Naive thymus-derived CD8-positive, alpha-beta T cell (primary cell): ENCODE measurements at places on chromosomes 1 and 21. TPM values are rescaled to one million over a fixed set of nuclear protein-coding genes. Genes with fewer than 3 reads are reported as not detected.
A peak's percentile ranks its signal among the peaks of the same experiment; 100 is the strongest.

GPR37L1 gene
- polyA plus RNA-seq = 0.02 TPM

UTP11 gene
- 17.4 TPM for polyA plus RNA-seq

- H3K36me3 ChIP-seq = peaks cover 9% of the 10 kb centered on the region
- H3K4me1 ChIP-seq = peaks cover 11% of the 10 kb centered on the region
- peaks cover 9% of the 10 kb centered on the region for H3K27me3 ChIP-seq
- no peak overlapping the region for H3K4me3 ChIP-seq
- no peak for DNase-seq
Measured at GRCh38 chr1:167726008-167726407, 4.2 kb downstream of the MPZL1 start.

PCAT6 gene
- polyA plus RNA-seq = not detected

DNA sequence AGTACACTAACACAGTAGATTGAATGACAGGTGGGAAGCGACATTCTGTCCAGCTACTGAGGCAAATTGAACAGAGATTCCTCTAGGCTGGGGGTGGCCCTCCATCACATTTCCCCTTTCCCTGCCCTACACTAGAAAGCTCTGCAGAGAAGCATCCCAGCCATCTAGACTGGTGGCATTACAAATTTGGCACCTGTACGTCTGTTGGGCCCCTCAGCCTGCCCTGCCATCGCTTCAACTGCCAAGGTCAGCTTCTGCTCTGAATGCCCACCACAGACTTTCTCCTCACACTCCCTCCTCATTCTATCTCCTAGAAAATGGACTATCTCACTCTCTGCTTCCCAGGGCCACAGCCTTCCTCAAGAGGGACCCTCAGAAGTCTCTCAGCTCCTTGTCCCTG, 16.7 kb downstream of the TRABD2B start:
- DNase-seq = no peak
- H3K27me3 ChIP-seq = peaks cover 62% of the 10 kb centered on the region
- no peaks in the 10 kb centered on the region for H3K36me3 ChIP-seq
- no peak overlapping the region for H3K27ac ChIP-seq
- H3K4me3 ChIP-seq = no peak overlapping the region

GRCh38 chr1:202056644-202057334, 46.4 kb downstream of the ELF3 start:
- no peaks in the 10 kb centered on the region for H3K36me3 ChIP-seq
- H3K4me3 ChIP-seq = no peak overlapping the region
- no peak overlapping the region for H3K27ac ChIP-seq
- H3K27me3 ChIP-seq = peaks cover 11% of the 10 kb centered on the region
- H3K4me1 ChIP-seq = no peaks in the 10 kb centered on the region

DNA sequence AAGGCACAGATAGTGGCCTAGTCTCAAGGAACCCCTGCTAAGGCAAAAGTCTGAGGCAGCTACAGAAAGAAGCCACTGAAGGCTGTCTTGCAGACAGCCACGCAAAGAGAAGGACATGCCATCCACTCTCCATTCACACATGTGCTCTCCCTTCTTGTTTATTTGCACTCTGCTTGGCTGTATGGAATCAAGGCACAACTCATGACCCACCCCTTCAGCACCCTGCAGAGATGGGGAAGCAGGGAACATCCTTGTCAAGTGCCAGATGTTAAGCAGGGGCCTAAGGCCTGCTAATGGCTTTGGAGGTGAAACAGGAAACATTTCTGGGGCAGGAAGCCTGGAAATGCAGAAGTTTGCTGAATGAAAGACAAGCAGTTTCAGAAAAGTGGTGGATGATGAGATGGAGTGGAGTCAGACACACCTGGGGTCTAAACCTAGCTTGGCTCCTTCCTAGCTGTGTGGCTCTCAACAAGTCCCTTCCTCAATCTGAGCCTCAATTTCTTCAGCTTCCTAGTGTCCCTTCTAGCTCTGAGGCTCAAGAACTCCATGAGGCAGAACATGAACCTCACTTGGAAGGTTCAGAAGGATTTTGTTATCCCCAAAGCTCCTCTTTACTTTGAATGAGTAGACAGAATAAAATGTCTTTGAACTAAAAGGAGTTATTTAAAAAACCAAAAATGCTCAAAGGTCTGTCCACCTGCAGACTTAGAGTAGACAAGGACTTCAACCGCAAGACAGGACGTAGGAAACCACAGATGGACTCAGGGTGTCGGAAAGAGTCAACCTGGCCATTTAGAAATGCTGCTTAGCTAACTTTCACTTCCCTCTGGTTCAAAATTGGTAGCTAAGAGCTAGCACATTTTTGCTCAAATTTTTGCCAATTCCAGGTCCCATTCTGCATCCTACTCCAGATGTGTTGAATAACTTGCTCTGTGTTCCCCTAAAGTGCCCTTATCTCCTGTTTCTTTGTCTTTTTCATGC, 283.1 kb downstream of the PLPP3 start:
- H3K27me3 ChIP-seq = no peaks in the 10 kb centered on the region
- no peaks in the 10 kb centered on the region for H3K4me1 ChIP-seq
- H3K36me3 ChIP-seq = no peaks in the 10 kb centered on the region
- H3K27ac ChIP-seq = peak overlapping the region; percentile 9

ELAPOR1 gene
- polyA plus RNA-seq = 9.2 TPM

DNA sequence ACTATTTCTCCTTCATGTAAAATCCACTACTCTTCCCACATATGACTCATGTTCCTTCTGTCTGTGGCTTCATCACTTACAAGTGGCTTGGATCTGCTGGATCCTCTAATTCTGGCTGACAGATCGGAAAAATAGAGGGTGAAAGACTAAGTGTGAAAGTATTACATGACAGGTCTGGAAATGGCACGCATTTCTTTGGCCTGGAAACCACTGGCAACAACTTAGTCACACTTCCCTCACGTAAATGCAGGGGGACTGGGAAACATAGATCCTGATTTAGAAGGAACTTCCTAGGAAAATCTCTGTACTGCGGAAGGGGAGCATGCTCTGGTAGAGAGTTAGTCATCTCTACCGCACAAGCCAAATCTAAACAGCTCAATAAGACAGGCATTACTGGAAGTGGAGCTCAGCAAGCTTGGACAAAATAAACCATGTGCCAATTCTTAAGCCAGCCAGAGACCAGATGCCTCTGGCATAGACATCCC, 305.4 kb upstream of the PTBP2 start:
- peak overlapping the region; percentile 36 for H3K27ac ChIP-seq
- H3K4me3 ChIP-seq = no peak overlapping the region
- H3K36me3 ChIP-seq = no peaks in the 10 kb centered on the region
- no peaks in the 10 kb centered on the region for H3K4me1 ChIP-seq

DNA sequence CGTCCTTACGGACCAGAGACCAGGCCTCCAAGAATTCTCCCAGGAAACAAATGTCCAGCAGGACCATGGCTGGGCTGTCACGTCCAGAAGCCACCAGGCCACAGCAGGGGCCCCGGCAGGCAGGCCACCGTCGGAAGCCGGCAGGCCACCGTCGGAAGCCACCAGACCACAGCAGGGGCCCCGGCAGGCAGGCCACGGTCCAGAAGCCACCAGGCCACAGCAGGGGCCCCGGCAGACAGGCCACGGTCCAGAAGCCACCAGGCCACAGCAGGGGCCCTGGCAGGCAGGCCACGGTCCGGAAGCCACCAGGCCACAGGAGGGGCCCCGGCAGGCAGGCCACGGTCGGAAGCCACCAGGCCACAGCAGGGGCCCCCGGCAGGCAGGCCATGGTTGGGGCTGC, 67.0 kb upstream of the PDE9A start:
- no peaks in the 10 kb centered on the region for H3K36me3 ChIP-seq
- H3K27me3 ChIP-seq = no peaks in the 10 kb centered on the region
- H3K27ac ChIP-seq = no peak overlapping the region

DNA sequence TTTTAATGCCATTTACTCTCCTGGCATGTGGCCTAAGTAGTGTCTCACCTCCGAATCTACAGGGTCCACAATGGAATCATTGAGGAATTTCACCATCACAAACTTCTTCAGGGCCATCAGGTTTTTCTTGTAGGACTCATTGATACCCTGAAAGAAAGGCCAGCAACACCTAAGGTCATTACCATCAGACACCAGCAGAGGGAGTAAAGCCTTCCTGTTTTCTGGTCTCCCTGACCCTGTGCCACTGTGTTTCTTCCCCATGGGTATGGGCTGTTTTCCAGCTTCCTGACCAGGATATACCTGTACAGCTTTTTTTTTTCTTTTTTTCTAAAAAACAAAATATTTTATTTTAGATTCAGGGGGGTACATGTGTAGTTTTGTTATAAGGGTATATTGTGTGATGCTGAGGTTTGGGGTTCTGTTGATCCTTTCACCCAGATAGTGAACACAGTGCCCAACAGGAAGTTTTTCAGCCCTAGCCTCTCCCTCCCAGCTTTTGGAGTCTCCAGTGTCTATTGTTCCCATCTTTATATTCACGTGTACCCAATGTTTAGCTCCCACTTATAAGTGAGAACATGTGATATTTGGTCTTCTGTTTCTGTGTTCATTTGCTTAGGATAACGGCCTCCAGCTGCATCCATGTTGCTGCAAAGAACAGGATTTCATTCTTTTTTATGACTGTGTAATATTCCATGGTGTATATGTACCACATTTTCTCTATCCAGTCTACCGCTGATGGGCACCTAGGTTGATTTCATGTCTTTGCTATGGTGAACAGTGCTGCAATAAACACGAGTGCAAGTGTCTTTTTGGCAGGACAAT, 18.3 kb downstream of the PPT1 start:
- peaks cover 15% of the 10 kb centered on the region for H3K4me1 ChIP-seq

KCNN3 gene
- polyA plus RNA-seq = not detected

SPRR2G gene
- not detected for polyA plus RNA-seq

SPATA1 gene
- not detected for polyA plus RNA-seq
